ENCODE measurements at places on chromosomes 3 and 15.

GRCh38 chr3:129617381-129618185 is 11.1 kb upstream of the PLXND1 start:
- no peak for DNase-seq

GRCh38 chr15:26298659-26299170 is 435.6 kb upstream of the ATP10A start:
- no peak for DNase-seq

DNA sequence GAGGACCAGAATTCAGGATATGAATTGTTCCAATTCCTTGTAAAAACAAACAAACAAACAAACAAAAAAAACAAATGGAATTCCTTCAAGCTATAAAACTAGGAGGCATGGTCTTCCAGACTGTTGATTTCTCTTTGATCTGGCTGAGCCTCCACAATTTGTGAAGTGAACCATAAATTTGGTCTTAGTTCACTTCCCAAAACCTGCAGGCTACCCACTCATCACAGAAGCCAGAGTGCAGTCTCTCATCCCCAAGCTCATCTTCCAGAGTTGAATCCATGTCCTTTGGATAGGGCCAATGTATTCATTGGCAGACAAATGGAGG is 203.9 kb downstream of the DTWD1 start:
- no peak for DNase-seq

GRCh38 chr3:159486580-159486979 is 502.1 kb upstream of the IL12A start:
- no peak for DNase-seq

GRCh38 chr3:18211116-18211515 is 214.0 kb downstream of the SATB1 start:
- DNase-seq: no peak

DNA sequence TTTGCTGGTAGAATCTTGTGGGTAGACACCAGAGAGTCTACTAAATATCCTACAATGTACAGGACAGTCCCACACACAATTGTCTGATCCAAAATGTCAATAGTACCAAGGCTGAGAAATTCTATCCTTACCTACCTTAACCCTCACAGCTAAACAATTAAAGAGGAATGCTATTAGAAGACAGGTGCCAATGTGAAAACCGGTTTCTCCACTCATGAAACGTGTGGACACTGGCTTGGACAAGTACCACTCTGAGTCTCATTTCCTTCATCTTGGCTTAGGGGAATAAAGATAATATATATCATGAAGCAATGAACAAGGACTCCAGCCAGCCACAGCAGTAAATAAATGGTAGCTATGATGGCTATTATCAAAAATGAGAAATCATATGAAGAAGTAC is 90.2 kb downstream of the RFTN1 start:
- no peak for DNase-seq

DNA sequence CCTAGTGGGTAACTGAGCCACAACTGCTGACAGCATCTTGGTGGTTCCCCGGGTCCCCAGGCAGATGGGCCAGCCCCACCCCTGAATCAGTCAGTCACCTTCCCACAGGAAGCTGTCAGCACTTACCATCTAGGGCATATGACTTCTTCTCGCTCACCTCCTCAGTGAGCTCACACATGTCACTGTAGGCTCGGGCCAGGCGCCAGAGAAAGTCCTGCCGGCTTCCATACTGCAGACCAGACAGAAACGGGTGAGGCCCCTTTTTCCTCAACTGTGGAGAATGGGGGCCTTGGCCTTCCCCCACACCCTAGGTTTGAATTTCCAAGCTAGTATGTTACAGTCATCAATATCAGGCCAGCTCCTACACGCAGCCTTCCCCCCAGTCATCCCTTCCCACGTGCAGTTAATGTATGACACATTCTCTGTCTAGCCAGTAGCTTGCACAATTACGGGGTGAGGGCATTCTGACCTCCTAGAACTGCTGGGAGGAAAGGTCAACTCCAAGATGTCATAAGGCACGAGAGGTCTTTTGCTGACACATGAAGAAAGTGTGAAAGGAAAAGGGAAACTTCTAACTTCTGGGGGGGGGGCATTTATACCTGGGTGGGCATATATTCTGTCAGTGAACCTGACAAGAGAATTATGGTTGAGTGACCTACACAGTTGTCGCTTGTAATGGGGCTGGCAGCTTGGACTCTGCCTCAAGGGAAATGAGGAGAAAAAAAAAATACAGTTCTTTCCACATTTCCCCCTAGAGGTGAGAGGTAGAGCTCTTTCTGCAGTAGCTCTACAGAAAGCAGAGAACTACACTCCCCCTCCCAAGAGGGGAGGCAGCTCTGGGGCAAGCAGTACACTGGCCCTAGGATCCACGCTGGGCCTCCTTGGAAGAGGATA is 10.9 kb downstream of the RMDN3 start:
- DNase-seq: peak; percentile 49

GRCh38 chr3:101131767-101132166 is 138.5 kb upstream of the ABI3BP start:
- no peak for DNase-seq

- DNase-seq: no peak
These were observed 31.9 kb downstream of the SUSD5 start for GRCh38 chr3:33186524-33187367.

DNA sequence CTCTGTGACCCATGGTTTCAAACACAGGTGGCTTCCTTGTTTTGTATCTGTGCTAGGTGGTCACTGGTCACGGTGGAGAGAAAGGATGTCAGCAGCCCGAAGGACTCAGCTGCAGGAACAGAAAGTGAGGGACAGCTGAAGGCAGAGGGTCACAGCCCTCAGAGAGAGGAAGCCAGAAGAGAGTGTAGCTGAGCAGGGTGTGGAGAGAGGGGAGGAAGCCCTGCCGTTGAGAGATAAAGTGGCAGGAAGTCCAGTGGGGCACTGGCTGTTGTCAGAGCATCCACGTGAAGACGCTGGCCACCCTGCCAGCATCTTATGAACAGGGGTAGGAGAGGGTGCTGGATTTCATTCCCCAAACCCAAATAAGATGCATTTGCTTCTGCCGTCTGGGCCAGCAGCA is 36.9 kb downstream of the LIMD1 start:
- no peak for DNase-seq

DNA sequence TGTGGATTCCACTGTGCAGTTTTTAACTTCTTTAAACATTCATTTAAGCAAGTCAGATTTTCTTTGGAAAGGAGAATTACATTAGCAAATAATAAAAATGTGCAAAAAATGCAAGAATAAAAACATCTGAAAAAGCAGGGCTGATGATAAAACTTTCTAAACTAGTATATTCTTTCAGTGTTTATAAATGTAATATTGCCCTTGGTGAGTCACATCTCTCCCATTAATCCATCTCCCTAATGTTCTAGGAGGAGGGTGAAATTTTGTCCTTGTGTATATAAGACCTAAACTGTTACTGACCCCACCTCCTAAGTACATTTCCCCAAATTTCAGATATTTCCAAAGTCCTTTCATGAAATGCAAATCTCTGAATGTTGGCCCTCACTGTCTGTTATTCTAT is 28.5 kb upstream of the DCUN1D1 start:
- no peak for DNase-seq

GRCh38 chr3:191353022-191353777 is 22.9 kb upstream of the UTS2B start:
- no peak for DNase-seq

DNA sequence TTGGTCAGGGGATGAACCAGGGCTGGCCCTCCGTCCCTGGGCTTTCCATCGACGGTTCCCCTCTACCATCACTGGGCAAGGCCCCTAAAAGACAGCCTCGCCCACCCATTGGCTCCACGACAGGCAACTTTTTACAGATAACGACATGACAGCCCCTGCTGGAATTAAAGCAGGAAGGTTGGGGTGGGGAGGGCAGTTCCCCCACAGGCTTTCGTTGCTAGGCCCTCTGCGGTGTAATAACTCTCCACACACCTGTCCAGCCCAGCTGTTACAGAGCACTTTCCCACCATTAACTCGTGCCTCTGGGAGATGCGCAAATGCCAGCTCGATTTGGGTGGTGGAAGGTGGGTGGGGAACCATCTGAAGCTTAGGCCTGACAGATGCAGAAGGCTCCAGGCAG is 264.2 kb upstream of the TLE3 start:
- no peak for DNase-seq

DNA sequence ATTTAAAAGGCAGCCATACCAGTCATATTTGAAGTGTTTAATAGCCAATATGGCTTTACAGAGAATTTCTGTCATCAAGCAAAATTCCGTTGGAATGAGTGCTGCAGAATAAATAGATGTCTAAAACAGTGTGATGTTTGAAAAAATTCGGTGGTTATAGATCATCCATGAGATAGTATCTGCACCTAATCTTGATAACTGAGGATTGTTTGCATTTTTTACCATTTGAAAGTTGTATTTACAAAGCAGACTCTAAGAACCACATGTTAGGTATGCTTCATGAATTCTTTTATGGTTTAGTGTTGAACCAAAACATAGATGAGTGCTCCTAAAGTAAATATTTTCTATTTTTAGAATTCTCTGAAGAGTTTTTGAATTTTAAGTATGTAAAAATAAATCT is 476.1 kb downstream of the NAALADL2 start:
- DNase-seq: no peak

- DNase-seq: no peak
These were observed 33.3 kb downstream of the GABPB1 start for GRCh38 chr15:50321680-50322210.

- DNase-seq: peak; percentile 67
These were observed 41.0 kb upstream of the IREB2 start for GRCh38 chr15:78396976-78397375.

DNA sequence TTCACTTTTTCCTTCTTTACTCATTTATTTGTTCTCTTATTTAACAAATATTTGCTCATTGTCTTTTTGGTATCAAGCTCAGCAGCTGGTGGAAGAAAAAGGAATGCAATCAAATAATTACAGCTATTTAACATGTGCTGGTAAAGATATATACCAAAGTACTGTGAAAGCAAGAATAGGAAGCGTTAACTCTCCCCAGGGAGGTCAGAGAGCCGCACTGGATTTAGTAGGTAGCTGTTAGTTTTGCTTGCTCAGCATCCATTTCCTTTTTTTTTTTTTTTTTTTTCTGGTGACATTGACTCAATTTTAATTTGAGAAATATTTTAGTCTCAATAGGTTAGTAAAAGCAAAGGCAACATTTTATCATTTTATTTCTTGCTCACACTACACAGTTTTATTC is 308.5 kb upstream of the MDFIC2 start:
- DNase-seq: no peak

GRCh38 chr3:107436029-107436428 is 58.8 kb downstream of the CCDC54 start:
- DNase-seq: no peak

DNA sequence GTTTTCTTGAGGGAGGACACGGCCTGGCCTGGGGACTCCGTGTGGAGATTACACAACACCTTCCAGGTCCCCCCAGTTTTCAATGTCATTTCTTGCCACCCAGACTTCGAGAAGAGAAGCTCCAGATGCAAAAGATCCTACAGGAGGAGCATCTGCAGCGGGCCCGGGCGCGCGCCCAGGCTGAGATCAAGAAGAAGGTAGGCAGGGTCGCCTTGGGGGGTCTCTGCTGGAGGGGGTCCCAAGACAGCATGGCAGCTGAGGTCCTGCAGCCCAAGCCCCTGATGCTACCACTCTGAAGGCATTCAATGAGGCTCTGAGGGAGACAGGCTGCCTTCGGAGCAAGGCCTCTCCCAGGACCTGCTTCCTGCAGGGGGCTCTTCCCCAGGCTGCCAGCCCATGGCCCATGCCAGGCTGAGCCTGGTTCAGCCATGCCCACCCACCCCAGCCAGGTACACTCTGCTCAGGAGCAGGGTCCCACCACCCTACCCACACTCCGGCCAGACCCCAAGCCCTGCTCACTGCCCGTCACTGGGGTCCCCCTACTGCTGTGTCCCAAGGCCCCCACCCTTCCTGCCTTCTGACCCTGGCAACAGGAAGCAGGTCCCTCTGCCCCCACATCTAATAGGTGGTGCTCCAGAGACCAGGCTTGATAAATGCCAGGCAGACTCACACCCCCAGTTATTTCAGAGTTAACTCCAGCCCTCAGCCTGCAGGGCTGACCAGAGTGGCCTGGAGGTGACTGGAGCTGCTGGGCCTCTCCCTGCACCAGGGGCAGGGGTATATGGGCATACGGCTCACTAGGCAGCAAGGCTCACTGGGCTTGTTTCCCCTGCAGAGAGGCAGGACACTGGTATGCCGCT is 40.0 kb downstream of the ZXDC start:
- DNase-seq: no peak

DNA sequence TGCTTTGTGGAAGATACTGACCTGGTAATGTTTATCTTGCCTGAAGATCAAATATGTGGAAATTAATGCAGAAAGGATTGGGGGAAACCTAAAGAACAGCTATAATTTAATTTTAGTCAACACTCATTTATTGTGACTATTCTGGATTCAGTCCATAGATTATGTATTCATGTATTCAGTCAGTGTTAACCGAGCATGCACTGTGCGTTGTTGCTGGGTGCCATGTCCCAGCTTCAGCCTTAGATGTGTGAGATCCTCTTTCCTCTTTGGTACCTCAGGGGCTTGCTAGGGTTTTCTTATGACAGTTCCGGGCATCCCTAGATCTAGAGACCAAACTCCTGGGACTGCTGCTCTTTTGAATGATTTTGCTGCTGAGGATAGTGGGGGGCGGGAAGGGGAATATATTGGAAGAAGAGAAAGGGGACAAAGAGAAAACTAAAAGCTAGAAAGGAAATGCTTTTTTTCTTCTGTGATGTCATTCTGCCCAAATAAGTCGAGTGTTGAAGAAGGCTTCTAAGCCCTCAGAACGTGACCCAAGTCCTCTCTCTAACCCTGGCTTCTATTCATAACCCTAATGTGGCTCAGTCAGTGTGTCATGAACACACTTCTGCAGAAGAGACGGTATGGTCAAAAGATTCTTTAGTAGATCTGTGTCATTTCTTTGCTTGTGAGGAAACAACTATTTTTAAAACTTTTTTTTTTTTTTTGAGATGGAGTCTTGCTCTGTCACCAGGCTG is 33.5 kb downstream of the STARD9 start:
- no peak for DNase-seq

DNA sequence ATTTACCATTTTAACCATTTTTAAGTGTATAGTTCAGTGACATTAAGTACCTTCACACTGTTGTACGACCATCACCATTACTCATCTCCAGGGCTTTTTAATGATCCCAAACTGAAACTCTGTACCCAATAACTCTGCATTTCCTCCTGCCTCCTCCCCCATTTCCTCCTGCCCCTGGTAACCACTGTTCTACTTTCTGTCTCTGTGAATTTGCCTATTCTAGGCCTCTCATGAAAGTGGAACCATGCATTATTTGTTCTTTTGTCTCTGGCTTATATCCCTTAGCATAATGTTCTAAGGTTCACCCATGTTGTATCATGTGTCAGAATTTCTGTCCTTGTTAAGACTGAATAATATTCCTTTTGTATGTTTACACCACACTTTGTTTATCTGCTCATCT is 154.2 kb downstream of the MECOM start:
- DNase-seq: no peak

- no peak for DNase-seq
These were observed 2.4 kb downstream of the MAN2A2 start for GRCh38 chr15:90905306-90906180.
